ENCODE measurements at places on chromosomes 11 and 22. TPM values are rescaled to one million over a fixed set of nuclear protein-coding genes. Genes with fewer than 3 reads are reported as not detected.

The KCNJ4 gene
- not detected for total RNA-seq

The TTC28 gene
- total RNA-seq = 39.7 TPM

The DEFB131B gene
- not detected for total RNA-seq

The P2RY6 gene
- total RNA-seq = 0.29 TPM

The PICK1 gene
- 13.4 TPM for total RNA-seq

The MS4A1 gene
- total RNA-seq = not detected

The SCUBE2 gene
- total RNA-seq = 0.65 TPM

The SEC14L6 gene
- total RNA-seq = 0.19 TPM

The HTR3A gene
- not detected for total RNA-seq

The TESMIN gene
- 7.5 TPM for total RNA-seq

The FGF3 gene
- not detected for total RNA-seq

The LMNTD2 gene
- total RNA-seq = 1.9 TPM

The SCGB1C1 gene
- not detected for total RNA-seq

The EHF gene
- total RNA-seq = not detected

The CHST1 gene
- 90.7 TPM for total RNA-seq

The CDC42BPG gene
- 0.33 TPM for total RNA-seq

All from vein endothelial cell (primary cell).